ENCODE measurements at places on chromosomes 5 and 9. TPM values are rescaled to one million over a fixed set of nuclear protein-coding genes. Genes with fewer than 3 reads are reported as not detected.

- DNase-seq = no peak
These were observed 86.8 kb downstream of the PTPRD start for GRCh38 chr9:10525972-10526371.

DNA sequence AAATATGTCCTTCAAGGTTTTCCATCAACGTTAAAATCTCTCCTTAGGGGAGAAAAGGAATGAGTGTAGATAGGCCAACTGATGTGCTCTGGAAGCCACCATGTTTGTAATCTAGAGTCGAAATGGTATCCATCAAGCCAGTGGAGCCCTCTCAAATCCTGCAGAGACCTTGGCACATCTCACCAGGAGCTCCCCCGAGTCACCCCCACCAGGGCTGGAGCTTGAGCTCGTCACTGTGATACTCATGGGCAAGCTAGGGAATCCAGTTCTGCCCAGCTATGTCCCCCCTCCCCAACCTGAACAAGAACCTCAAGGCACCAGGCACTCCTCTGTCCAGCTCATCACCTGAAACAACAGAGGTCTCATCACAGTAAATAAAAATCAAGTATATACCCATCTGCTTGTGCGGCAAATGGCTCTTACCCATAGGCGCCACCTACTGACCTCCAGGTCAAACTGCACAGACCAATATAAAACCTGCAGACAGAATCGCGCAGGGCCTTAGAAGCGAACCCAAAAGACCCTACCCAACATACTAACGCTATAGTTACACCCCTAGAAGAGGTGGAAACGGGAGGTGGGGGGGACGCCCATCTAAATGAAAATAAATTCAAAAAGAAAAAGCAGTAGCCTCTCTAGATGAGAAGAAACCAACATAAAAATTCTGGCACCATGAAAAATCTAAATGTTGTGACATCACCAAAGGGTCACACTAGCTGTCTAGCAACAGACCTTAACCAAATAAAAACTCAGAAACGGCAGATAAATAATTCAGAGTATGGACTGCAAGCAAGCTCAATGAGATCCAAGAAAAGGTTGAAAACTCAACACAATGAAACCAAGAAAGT lies 75.0 kb downstream of the TTC39B start:
- DNase-seq = no peak

- DNase-seq = no peak
These were observed 80.7 kb downstream of the FSTL4 start for GRCh38 chr5:133531594-133531993.

SPATA6L gene
- 2.5 TPM for total RNA-seq

PTCH1 gene
- 2.1 TPM for total RNA-seq

MOB3B gene
- 0.07 TPM for total RNA-seq

KCNV2 gene
- total RNA-seq = not detected

Measured in pulmonary artery endothelial cell (primary cell).